Stimulated activated CD8-positive, alpha-beta memory T cell treated with anti-CD3 and anti-CD28 coated beads, Interleukin-15, amount 100 ng/mL, for 24 hours (primary cell): ENCODE measurements at places on chromosomes 12 and 14.

DNA sequence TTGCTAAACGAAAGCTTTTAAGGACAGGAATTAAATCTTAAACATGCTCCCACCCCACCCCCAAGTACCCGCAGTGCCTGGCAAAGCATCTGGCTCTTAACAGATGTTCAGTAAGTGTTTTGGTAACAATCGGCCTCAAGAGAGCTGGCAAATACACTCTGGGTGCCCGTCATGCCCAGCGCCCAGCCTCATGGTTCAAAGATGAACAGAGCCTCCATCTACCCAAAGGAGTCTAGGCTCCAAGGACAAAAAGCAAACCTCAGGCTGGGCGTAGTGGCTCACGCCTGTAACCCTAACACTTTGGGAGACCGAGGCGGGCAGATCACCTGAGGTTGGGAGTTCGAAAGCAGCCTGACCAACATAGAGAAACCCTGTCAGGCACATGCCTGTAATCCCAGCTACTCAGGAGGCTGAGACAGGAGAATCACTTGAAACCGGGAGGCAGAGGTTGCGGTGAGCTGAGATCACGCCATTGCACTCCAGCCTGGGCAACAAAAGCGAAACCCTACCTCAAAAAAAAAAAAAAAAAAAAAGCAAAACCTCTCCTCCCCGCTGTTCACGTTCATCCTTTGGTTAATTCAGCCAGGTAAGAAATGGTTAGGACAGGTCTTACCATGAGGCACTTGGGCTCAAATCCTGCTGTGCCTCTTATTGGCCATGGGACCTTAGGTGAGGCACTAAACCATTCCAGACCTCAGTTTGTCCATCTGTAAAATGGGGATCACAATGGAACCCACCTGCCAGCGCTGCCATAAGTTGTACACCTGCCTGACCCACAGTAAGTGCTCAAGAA is 151.3 kb downstream of the BCL11B start:
- no peak for DNase-seq

DNA sequence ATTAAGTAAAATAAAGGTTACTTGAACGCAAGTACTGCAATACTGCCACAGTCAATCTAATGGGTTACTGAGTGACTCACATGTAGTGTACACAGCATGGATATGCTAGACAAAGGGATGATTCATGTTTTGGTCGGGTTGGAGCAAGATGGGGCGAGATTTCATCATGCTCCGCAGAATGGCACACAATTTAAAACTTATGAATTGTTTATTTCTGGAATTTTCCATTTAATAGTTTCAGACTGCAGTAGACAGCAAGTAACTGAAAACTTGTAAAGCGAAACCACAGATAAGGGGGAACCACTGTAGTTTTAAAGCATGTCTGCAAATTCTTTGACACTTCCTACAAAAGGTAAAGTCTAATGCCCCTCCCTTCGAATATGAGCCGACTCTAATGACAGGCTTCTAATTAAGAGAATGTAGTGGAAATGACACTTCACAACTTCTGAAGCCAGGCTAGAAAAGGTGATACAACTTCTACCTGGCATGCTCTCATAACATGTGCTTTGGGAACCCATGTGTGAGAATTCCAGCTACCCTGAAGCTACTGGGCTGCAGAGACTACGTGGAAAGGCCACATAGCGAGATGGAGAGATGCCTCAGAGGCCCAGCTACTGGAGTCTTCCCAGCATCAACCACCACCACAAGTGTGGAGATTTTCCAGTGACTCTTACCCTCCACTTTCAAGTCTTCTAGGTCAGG is 13.9 kb upstream of the TCP11L2 start:
- no peak for DNase-seq

DNA sequence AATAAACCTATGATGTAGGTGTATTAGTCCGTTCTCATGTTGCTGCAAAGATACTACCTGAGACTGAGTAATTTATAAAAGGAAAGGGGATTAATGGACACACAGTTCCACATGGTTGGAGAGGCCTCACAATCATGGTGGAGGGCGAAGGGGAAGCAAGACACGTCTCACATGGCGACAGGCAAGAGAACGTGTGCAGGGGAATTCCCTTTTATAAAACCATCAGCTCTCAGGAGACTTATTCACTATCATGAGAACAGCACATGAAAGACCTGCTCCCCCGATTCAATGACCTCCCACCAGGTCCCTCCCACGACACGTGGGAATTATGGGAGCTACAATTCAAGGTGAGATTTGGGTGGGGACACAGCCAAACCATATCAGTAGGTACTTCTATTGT is 58.7 kb upstream of the DICER1 start:
- DNase-seq: no peak

GRCh38 chr12:57011438-57012424 is 4.6 kb downstream of the TAC3 start:
- no peak for DNase-seq

DNA sequence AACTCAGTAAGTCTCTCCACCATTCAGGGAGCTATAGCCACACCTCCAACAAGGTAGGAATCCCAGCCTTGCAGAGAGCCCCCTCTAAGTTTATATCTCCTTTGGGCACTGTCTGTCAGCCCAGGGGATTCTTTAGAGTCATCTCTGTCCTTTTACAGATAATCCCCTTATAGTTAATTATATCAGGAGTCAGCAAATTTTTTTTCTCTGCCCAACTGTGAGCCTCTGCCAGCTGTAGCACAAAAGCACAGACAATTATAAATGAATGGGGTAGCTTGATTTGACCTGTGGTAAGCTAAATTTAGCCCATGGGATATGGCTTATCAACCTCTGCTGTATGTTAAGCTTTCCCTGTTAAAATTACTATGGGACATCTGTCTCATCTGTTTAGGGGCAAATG is 8.3 kb downstream of the CEP128 start:
- DNase-seq: no peak

GRCh38 chr12:77772676-77773298 is 57.9 kb upstream of the NAV3 start:
- no peak for DNase-seq

DNA sequence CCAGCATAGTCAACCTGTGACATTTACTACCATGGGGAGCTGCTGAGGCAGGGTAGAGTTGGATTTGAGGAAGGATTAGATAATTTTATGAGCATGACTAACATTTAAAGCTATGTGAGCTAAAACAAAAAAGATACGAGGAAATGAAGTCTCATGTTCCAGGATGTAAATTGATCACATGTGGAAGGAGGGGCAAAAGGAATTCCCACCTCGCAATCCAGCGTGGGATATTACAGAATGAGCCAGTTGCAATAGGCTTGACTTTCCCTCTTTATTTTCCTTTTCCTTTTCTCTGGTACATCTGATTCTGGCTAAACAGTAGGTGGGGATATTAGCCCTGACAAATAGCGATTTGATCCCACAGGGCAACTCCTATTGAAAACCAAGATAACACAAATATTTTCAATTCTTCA is 214.9 kb upstream of the HMGA2 start:
- no peak for DNase-seq
